ENCODE measurements at places on chromosomes 5 and 9.

- DNase-seq, result no peak
Measured at GRCh38 chr5:87608385-87608784, 195.7 kb upstream of the CCNH start.

GRCh38 chr9:130200038-130200849, 28.0 kb downstream of the NCS1 start:
- no peak for DNase-seq

DNA sequence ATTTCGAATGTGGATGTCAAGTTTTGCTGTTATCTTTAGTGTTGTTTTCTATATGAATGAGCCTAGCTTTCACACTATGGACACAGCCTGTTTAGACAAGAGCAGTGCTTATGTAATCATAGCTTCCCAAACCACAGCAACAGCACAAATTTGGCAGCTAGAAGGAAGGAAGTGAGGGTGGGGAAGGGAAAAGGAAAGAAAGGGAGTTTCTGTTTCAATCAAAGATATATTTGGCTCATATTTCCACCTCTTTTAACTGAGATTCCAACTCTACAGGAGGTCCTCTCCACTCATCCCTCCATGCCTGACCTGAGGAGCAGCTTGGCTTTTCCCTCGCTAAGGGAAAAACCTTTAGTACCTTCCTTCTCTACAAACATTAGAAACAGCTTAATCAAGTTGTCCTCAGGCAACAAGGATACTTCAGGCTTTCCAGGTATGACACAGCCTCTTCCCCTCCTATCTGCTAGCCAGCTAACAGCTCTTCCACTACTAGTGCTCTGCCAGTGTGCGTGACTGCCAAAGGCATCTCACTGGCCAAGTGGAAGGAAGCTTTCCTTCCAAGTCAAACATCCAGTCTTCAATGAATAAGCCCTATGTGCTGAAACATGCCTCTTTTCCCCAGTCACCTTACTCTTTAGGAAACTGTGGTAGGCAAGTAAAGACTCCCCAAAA, 268.6 kb upstream of the PTGER4 start:
- DNase-seq, result no peak

DNA sequence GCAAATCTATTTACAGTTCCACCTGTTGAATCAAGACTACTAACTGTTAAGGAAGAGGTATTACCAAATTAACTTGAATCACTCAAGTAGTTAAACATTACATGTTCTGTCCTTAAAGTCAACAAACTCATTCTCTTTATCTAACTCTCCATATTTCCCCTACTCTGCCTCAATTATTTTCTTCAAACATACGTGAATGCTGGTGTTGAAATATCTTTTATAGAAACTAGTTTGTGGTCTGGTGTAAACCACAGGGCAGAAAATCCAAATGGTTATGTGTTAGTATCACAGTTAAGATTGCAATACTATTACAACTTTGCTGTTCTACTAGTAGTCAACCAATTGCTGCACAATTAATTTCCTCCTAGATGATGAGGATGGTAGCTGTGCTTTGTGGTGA, 603.5 kb downstream of the KCTD16 start:
- no peak for DNase-seq

DNA sequence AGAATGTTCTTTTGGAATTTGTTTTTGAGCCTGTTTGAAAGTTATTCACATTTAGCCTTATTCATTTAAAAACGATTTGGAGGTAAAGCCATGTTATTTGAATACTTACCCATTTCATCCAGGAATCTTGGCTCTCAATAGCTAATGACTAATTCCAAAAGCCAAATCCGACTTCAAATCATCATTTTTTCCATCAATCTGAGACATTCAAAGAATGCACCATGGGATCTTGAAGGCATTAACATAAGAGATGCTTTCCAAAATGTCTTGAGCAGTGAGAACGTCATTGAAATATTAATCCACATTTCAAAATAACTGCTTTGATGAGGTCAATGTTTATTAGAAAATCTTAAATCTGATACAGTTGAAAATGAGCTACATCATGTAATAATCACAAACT, 617.0 kb upstream of the RORB start:
- DNase-seq, result no peak

DNA sequence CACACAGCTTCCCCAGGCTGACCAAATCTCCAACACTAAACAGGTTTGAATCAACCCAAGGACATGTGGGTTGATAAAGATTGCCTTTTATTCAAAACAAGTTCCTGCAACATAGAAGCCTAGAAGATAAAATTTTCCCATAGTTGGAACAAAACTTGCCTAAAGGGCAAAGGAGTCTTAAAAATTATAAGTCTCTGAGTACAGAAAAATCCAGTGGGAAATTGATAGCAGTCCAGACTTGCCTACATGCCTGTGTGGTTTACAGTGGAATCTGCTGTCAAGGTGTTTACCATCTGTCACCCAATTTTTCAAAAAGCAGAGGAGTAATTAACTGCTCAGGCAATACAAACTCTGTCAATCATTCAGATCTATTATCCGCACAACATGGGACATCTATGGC, 168.2 kb downstream of the PPP2R2B start:
- DNase-seq, result no peak

- no peak for DNase-seq
Measured at GRCh38 chr9:101097210-101097609, 68.7 kb downstream of the PLPPR1 start.

Data from T-helper 17 cell (primary cell).